ENCODE measurements at places on chromosomes 4 and X.
A peak's percentile ranks its signal among the peaks of the same experiment; 100 is the strongest.

- no peak for DNase-seq
Measured at GRCh38 chr4:40486534-40486933, 143.1 kb downstream of the RBM47 start.

- no peak for DNase-seq
Measured at GRCh38 chr4:182752158-182752910, 164.9 kb downstream of the DCTD start.

DNA sequence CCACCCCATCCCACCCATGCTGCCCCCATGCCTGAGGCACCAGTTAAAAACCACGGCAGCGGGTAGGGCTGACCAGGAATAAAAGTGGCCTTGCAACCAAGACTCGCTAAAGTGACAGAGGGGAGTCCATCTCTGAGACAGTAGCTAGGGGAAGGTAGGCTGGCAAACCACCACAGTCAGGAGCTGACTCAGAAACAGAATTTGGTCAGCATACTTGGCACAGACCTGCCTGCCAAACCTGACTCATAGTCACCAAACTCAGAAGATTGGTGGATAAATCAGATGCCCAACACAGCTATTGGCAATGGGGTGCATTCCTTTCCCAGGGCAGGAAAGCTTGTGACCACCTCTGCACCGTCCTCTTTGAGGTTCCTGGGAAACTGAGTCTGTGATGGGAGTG lies 193.8 kb downstream of the BCOR start:
- DNase-seq = no peak

GRCh38 chr4:1345903-1346780 lies 866 bp upstream of the UVSSA start:
- peak; percentile 59 for DNase-seq

DNA sequence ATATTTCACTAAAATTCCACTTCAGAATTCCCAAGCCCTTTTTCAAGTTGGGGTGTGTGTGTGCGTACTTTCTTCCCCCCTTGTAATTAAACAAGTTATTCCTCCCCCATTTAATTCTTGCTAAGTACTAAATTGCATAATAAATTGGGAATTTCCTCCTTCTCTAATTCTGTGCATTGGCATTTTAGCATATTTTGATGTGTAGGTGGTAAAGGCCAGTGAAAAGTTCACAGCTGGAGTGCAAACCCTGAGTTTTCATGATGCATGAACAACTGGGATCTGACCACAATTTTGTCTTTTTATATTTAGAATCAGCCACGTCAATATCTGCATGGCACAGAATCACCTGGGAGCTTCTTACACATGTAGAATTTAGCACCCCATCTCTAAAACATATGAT lies 18.5 kb downstream of the ANXA3 start:
- DNase-seq = no peak

- DNase-seq = no peak
Measured at GRCh38 chr4:90220459-90220858, 93.3 kb downstream of the CCSER1 start.

- DNase-seq = no peak
Measured at GRCh38 chr4:107937040-107937439, 5.7 kb downstream of the CYP2U1 start.

DNA sequence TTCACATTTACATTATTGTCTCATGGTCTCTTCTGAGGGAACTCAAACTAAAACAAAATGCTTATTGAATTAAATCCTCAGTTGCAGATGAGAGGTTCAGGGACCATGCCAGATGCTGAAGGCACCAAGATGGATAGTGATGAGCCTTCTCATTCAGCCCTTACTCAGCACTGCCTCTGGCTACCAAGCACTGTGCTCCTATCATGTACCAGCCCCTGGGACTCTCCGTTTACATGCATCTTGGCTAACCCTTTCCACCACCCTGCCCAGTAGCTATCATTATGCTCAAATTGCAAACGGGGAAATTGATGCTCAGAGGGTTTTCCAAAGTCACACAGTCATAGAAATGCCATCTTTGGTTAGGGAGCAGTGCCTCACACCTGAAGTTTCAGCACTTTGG lies 22.6 kb upstream of the TMEM184C start:
- DNase-seq = no peak

All from substantia nigra (tissue), 51 donors.